ENCODE measurements at places on chromosomes 13 and 19.

- peak; percentile 4 for DNase-seq
These were observed 2020.6 kb upstream of the PCDH20 start for GRCh38 chr13:63436325-63436668.

DNA sequence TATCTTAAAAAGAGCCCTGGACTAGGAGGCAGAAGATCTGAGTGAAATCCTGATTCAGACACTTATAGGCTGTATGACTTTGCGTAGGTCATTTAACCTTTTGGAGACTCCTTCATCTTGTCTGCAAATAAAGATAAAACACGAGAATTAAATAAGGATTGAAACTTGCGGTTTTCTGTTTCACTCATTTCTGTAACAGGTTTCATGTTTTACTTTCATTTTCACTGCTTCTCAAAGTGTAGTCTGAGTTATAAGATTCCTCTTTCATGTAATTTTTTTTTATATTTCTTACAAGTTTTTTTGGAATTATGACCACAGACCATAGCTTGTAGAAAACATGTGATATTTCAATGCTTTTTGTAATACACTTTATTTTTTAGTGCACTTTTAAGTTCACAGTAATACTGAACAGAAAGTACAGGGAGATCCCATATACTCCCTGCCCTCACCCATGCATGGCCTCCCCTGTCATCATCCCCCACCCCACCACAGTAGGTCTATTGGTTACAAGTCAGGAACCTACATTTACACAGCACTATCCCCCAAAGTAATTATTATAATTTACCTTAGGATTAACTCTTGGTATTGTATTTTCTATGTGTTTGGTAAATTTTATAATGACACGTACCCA, 174.6 kb downstream of the ITGBL1 start:
- H3K36me3 ChIP-seq: no peaks in the 10 kb centered on the region
- DNase-seq: no peak
- H3K4me3 ChIP-seq: no peak overlapping the region

GRCh38 chr19:46821512-46822409, 28.9 kb downstream of the AP2S1 start:
- H3K27me3 ChIP-seq: no peaks in the 10 kb centered on the region
- H3K4me3 ChIP-seq: no peak overlapping the region

GRCh38 chr19:55053735-55054134, 9.2 kb downstream of the RDH13 start:
- no peaks in the 10 kb centered on the region for H3K4me1 ChIP-seq
- no peaks in the 10 kb centered on the region for H3K27me3 ChIP-seq
- H3K4me3 ChIP-seq: no peak overlapping the region
- H3K27ac ChIP-seq: no peak overlapping the region
- peaks cover 12% of the 10 kb centered on the region for H3K36me3 ChIP-seq

GRCh38 chr13:73835138-73835721, 299.0 kb downstream of the KLF12 start:
- H3K4me3 ChIP-seq: no peak overlapping the region
- H3K4me1 ChIP-seq: no peaks in the 10 kb centered on the region
- H3K27ac ChIP-seq: no peak overlapping the region
- peak; percentile 64 for DNase-seq
- H3K36me3 ChIP-seq: no peaks in the 10 kb centered on the region
- H3K27me3 ChIP-seq: no peaks in the 10 kb centered on the region

DNA sequence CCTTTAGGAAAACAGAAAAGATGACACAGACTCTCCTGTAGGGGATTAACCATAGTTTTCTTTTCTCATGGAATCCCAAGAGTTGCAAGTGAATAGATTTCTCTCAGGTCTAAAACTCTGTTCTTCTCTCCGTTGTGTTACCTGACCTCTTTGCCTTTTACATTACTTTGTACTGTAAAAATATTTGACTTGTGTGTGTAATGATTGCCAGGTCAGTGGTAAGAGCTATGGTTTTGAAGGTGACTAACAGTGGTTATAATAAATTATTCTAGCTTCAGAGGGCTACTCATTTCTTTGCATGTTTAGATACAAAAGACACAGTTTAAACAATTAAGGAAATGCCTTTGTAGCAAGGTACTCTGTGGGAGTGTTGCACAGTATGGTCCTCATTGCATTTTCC, 23.0 kb upstream of the PSG2 start:
- no peak overlapping the region for H3K4me3 ChIP-seq
- DNase-seq: no peak
- no peaks in the 10 kb centered on the region for H3K27me3 ChIP-seq
- no peaks in the 10 kb centered on the region for H3K4me1 ChIP-seq
- H3K36me3 ChIP-seq: no peaks in the 10 kb centered on the region

GRCh38 chr19:56974556-56975207, 134.2 kb upstream of the PEG3 start:
- no peak overlapping the region for H3K4me3 ChIP-seq
- H3K27ac ChIP-seq: no peak overlapping the region
- no peaks in the 10 kb centered on the region for H3K27me3 ChIP-seq
- H3K36me3 ChIP-seq: no peaks in the 10 kb centered on the region
- DNase-seq: no peak

DNA sequence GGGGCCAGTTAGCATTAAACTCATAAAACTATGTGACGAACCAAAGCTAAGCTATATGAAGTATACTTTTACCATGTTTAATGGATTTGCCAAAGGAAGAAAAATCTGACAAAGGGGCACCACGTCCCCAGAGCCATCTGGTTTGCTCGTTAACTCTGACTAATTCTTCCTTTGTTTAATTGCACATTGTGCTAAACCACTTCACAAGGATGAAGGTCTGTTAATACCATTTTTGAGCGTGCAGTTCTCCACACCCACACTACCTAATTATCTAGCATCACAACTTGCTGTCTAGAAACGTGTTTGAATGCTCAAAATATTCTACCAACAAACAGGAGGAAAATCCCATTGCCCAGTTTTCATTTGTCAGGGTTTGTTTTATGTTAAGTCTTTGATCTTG, 74.8 kb downstream of the COL4A1 start:
- no peaks in the 10 kb centered on the region for H3K36me3 ChIP-seq
- no peaks in the 10 kb centered on the region for H3K27me3 ChIP-seq
- no peak overlapping the region for H3K4me3 ChIP-seq
- H3K4me1 ChIP-seq: no peaks in the 10 kb centered on the region

DNA sequence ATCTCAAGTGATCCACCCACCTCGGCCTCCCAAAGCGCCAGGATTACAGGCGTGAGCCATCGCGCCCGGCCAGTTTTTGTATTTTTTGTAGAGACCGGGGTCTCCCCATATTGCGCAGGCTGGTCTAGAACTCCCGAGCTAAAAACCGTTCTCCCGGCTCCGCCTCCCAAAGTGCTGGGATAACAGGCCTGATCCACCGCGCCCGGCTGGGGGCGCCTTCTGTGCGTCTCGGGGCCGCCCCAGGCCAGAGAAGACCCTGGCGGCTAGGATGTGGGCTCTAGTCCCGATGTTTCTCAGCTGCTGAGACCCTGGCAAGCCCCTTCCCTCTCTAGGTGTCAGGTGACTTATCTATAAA, 3.6 kb downstream of the ARHGAP45 start:
- peak; percentile 57 for DNase-seq
- H3K36me3 ChIP-seq: no peaks in the 10 kb centered on the region
- no peak overlapping the region for H3K4me3 ChIP-seq

DNA sequence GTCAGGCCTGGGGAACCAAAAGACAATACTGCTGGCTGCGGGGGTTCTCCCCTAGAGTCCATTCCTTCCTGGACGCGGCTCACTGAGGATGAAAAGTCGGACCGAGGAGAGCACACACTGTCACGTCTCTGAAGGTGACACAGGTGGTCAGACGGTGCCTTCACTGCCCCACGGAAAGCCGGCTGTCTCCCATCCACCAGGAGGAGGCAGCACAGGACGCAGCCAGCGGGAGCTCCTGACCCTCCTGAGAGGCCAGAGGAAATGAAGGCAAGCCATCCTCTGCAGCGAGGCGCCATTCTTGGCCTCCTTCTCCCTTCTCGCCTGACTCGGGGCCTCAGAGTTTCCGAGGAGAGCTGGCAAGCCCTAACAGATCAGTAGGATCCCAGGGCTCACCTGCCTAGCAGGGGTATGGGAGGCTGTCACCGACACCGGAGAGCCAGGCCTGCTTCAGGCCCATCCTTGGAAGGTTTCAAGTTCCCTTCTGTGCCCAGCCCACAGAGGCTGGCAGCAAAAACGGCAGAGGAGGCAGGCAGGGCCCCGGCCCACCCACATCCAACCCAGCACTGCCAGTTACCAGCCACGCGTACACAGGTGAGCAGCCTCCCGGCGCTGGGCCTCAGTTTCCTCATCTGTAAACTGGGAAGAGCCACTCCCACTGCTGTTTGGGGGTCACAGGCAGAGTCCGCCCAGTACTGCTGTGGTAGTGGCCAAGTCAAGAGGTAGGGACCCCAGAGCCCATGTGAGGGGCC, 4.5 kb downstream of the REXO1 start:
- DNase-seq: peak; percentile 56
- peaks cover 4% of the 10 kb centered on the region for H3K4me1 ChIP-seq
- no peaks in the 10 kb centered on the region for H3K36me3 ChIP-seq
- no peak overlapping the region for H3K27ac ChIP-seq

DNA sequence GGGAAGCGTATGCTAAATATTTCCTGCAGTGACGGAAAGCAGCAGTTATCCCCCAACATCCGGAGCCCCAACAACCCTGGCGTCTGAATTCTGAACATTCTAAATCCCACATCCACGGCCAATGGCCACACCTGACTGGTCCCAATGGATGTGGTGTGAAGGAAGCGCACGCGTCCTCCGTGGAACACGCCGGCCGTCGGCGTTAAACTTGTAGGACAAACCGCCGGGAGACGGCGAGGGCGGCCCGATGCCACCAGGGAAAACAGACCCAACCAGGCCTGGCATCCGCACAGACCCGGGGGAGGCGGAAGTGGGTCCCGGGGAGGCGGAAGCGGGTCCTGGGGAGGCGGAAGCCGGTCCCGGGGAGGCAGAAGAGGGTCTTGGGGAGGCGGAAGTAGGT, 3.2 kb downstream of the SHC2 start:
- no peaks in the 10 kb centered on the region for H3K4me1 ChIP-seq
- no peaks in the 10 kb centered on the region for H3K36me3 ChIP-seq
- no peak for DNase-seq
- no peak overlapping the region for H3K4me3 ChIP-seq
- H3K27me3 ChIP-seq: peaks cover 3% of the 10 kb centered on the region

DNA sequence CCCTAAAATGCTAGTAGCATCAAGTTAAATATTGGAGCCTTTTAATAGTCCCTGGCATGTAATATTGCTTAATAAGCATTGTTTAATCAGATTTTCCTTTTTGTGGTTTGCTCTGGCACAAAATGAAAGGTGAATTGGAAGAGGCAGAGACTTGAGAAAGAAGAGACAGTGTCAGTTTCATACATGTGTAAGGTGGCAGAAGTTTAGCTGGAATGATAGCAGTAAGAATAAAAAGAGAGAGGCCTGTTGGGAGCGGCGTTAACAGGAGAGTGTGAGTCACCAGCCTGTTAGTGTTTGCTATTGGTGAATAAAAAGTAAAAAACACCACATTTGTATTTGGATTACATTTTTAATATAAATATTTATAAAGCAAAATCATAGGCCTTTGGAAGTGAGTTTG, 145.3 kb downstream of the PDS5B start:
- DNase-seq: no peak
- H3K36me3 ChIP-seq: no peaks in the 10 kb centered on the region
- H3K4me1 ChIP-seq: peaks cover 2% of the 10 kb centered on the region
- no peaks in the 10 kb centered on the region for H3K27me3 ChIP-seq
- H3K4me3 ChIP-seq: no peak overlapping the region

DNA sequence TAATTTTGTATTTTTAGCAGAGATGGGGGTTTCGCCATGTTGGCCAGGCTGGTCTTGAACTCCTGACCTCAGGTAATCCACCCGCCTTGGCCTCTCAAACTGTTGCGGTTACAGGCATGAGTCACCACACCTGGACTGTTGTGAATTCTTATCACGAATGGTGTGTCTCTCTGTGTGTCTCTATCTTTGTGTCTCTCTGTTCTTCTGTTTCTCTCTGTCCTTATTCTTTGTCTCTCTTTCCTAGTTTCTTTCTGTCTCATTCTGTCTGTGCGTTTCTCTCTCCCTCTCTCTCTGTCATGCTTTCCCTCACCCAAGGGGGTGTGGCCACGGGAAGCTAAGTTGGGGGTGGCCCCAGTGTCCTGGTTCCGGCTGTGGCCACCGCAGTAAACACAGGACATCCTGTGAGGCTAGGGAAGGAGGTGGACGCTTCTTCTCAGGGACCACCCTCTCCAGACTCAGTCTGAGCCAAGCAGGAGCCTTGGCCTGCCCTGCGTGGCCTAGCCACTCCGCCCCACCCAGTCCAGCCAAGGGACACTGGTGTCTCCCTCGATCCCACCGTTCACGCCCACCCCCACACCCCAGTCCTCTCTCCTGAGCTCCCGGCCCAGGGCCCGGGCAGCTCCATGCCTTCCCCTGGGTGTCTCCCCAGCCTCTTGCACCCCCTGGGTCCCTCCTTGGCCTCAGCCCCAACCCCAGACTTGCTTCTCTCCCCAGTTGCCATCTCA, 3.9 kb upstream of the PRX start:
- no peak for DNase-seq
- H3K4me1 ChIP-seq: no peaks in the 10 kb centered on the region
- no peaks in the 10 kb centered on the region for H3K27me3 ChIP-seq
- no peaks in the 10 kb centered on the region for H3K36me3 ChIP-seq

DNA sequence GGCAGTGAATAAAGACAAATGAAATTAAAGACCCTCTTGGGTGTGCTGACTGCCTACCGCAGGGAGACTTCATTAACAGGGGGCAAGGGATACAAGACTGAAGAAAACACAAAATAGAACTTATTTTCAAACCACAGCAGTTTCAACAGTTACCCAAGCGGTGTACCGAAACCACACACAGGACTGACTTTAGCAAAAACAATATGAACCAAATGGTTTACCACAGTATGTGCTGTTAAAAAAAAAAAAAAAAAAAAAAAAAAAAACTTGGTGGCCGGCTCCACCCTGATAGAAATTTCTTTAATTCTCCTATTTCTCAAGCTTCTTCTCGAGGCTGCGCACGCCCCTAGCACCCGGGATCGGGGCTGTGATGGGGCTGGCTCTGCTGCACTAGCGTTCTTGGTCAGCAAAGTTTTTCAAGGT, 42.6 kb downstream of the KLF2 start:
- DNase-seq: no peak
- H3K27ac ChIP-seq: no peak overlapping the region
- H3K36me3 ChIP-seq: no peaks in the 10 kb centered on the region

- H3K4me1 ChIP-seq: no peaks in the 10 kb centered on the region
- no peak overlapping the region for H3K27ac ChIP-seq
- H3K36me3 ChIP-seq: no peaks in the 10 kb centered on the region
- no peaks in the 10 kb centered on the region for H3K27me3 ChIP-seq
- DNase-seq: no peak
These were observed 526.4 kb downstream of the KLF5 start for GRCh38 chr13:73585236-73585635.
